Stimulated activated CD4-positive, alpha-beta T cell treated with anti-CD3 and anti-CD28 coated beads, TNF-alpha, amount 100 ng/mL, for 24 hours (primary cell): ENCODE measurements at places on chromosomes 3 and 15.

DNA sequence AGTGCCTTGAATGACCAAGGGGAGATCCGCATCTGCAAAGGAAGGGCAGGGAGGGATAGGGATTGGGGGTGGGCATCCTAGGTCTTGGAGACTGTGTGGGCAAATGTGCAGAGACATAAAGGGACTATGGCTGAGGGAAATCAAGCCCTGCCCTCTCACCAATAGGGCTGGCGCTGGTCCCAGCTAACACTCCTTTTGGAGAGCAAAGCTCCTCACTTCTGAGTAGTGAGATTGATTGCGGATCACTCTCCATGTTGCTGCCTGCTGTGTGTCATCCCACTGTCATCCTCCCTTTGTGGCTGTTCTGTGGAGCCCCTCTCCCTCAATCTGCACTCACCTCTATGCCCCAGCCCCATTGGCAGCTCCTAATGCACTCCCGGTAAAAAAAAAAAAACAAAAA, 2.2 kb upstream of the CELSR3 start:
- no peak for DNase-seq

GRCh38 chr3:11392014-11392859, 120.0 kb downstream of the ATG7 start:
- no peak for DNase-seq

DNA sequence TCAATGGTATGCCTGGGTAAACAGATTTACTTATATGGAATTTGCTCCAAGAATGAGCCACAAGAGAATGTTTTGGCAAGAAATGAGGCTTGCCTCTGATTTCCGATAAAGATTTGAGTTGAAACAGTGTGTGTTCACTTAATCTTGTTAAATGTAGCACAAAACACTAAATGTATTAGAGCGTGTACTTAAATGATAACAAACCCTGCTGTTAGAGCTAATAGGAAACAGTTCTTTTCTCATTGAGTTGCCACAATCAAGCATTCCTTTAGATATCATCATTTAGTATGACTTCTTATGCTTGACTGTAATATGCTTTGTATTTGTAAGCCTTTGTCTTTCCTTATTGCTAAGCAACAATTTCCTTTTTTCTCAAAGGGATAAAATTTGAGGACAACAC, 353.6 kb upstream of the ZNF717 start:
- DNase-seq, result no peak

DNA sequence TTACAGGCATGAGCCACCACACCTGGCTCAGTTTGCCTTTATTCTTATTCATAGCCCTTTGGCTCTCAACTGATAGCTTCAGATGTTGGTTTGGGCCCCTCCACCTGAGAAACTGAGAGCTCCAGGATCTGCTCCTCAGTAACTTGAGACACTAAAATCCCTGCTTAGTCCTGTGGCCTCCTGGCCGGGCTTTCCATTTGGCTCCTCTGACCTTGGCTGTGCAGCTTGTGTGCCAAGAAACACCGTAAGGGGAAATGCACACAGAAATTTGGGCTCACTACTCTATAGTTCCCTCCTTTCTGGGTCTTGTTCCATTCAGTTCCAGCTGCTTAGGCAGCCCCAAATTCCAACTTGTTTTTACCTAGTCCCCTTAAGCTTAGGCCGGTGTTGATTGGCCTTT, 24.9 kb downstream of the NIPA2 start:
- no peak for DNase-seq
